ENCODE measurements at places on chromosomes 6 and 20.

GRCh38 chr6:56579155-56579851, 63.4 kb downstream of the DST start:
- no peak for DNase-seq

GRCh38 chr6:168318579-168319278, 848 bp downstream of the DACT2 start:
- DNase-seq = no peak

- DNase-seq = no peak
Observed at GRCh38 chr6:90905351-90905750, 318.5 kb upstream of the MAP3K7 start.

DNA sequence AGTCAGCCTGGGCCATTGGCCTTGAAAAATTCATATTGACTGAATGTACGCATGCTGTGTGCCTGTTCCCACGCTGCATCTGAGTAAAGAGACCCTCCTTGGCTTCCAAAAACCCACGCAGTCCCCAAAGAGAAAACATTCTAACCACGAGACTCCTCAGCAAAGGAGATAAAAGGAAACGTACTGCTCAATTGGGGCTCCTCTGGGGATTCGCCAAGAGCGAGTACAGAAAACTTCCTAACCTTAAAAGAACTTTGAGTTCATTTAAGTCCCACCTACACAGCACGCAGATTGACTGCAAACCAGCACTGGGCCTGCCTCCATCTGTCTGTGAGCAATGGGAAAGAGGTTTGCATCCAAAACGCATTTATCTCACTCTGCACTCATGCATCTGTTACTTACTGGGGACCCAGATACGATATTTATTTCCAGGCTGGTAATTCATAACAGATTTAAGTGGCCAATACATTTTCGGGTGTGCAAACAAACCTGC, 505.9 kb upstream of the CHD6 start:
- DNase-seq = no peak

DNA sequence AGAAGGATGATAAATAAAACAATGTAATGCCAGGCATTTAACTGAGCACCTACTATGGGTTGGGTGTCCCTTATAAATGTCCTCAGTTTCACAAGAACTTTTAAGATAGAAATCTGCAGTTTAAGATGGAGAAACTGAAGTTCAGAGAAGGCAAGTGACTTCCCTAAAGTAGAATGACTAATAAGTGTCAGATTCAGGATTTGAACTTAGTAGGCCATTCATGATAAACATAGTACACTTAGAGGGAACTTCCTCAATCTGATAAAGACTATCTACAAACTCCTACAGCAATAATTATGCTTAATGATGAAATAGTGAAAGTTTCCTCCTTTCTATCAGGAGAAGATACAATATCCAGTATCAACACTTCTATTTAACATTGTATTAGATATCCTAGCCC, 43.9 kb downstream of the NCR2 start:
- no peak for DNase-seq

DNA sequence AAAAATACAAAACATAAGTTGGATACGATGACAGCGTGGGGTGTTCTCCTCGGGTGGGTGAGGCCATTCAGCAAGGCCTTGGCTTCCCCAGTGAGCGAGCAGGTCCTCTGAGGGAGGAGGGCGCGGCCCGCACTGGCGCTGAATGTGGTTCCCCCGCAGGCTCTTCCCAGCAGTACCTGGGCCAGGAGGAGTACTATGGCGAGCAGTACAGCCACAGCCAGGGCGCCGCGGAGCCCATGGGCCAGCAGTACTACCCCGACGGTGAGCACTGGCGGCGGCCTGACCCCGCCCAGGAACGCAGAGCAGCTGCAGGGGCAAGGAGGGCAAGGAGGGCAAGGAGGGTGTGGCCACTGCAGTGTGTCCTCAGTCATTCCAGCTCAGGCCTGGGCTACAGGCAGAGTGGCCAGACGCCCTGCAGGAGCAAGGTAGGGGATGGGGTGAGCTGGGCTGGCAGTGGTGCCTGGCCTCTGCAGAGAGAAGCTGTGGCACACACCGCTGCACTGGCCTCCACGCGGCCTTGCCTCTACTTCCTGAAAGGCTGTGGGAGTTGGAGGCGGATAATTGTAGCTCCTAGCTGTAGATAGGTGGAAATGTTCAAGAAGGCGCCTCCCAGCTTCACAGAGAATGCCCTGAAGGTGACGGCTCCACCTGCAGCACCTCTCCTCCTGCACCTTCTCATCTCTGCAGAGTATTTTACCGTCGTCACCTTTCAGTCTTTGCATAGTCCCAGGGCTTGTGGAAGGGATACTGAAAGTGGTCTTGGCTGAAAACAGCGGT, 18.7 kb upstream of the MTG2 start:
- DNase-seq = no peak

GRCh38 chr20:701401-702129, 26.0 kb upstream of the SCRT2 start:
- DNase-seq = no peak

DNA sequence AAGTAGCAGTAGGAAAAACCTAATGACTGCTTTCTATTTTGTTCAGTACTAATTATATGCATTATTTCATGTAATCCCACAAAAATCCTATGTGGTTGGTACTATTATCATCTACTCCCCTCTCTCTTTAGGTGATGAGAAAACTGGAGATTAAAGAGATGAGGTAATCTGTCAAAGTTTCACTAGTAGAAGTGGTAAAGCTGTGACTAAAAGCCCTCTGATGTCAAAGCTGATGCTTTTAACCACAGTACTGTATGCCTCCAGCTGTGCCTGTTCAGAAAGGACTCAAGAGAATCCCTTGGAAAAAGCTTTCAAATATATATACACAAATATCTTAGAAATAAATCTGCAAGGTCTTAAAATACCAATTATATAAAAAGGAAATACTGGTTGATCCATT, 38.0 kb downstream of the PHIP start:
- DNase-seq = peak; percentile 16

- peak; percentile 87 for DNase-seq
Observed at GRCh38 chr6:31737991-31738979, 1.5 kb upstream of the MSH5 start.

- no peak for DNase-seq
Observed at GRCh38 chr6:136982928-136983327, 60.8 kb downstream of the SLC35D3 start.

- DNase-seq = no peak
Observed at GRCh38 chr20:34030456-34030855, 36.7 kb downstream of the RALY start.

DNA sequence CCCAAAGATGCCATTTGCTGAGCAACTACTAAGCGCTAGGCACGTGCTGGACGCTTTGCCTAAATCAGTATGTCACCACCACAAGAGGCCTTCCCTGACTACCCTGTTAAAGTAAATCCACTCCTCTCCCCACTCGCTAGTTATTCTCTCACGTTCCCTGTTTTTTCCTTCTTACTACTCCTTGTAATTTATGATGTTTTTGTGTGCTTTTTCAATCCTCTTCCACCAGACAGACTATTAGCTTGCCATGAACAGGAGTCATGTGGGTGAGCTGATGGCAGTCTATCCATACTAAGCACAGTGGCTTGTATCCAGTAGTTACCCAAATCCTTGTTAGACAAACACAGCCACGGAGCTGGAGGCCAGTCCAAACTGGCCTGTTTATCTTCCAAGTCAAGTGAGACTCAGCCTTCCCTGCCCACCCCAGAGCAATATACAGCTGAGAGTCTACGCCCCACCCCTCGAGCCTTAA, 41.2 kb downstream of the C6orf132 start:
- no peak for DNase-seq

DNA sequence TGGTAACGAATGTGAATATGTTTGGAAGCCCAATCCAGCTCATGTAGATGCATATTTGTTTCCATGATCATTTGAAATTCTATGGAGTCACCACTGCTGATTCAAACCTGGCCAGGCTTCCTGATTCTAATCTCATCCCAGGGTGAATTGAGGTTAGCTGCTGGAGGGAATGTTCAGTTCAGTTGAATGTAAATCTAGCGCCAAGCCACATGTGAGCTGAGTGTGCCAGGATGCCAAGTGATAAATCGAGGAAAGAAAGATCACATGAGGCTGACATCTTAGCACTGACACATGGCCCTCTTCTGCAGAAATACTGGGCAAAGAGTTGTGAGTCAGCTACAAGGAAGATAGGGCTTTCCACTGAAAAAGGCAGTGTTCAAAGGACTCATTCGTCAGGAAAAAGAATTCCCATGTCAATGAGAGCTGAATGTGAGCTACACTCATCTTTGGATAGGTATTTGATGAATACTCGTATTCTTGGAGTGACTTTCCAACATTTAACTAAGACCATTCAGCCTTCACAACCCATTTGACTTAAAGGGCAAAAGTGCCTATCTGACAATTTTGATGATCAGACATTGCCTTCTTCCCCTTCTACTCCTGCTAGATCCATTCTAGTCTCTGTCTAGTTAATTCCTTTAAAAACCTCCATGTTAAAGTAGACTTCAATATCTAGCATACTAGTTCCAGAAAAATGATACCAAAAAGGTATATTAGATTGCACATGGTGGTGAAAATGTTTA, 172.1 kb downstream of the MTFR2 start:
- DNase-seq = peak; percentile 96

DNA sequence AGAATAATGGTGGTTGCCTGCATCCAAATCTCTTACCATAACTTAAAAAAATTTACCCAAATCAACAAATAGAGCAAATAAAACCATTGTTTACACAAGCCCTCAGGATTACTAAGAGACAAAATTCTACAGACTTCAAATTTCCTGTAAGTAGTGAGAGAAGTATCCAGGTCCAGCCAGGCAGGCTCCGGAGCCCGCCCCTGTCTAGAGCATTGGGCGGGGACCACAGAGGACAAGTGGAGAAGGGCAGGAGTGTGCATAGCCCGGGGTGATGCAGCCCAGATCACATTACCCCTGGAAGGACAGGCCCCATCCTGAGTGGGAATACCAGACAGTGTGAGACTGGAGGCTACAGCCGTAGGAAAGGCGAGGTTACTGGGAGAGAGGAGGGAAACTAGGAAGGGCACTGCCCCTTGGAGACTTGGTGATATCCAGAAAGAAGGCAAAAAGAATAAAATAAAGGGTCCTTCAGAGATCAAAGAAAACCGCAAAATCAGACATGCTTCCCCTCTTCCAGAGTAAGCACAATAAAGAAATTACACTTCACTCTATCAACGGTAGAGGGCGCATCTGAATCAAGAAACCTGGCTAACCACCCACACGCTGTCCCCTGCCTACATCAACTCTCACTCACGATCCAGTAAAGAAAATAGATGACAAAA, 26.6 kb downstream of the RIN2 start:
- DNase-seq = peak; percentile 84

GRCh38 chr20:62691487-62691886, 17.1 kb upstream of the NTSR1 start:
- DNase-seq = no peak

GRCh38 chr6:54076159-54076789, 35.0 kb upstream of the MLIP start:
- peak; percentile 15 for DNase-seq

DNA sequence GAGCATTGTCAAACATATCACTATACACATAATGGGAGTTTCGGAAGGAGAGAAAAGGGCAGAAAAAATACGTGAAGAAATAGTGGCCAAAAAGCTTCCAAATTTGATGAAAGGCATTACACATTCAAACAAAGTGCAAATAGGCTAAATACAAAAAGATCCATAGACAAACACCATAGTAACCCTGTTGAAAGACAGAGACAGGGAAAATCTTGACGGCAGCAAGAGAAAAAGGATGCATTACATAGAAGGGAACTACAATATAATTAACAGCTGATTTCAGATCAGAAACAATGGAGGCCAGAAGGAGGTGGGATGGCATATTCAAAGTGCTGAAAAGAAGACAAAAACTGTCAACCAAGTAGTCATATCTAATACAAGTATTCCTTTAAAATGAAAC, 170.8 kb downstream of the MRPL14 start:
- no peak for DNase-seq

Data from EH (cell line).